SW 1271 (cell line): ENCODE measurements at places on chromosomes 7 and 10.

DNA sequence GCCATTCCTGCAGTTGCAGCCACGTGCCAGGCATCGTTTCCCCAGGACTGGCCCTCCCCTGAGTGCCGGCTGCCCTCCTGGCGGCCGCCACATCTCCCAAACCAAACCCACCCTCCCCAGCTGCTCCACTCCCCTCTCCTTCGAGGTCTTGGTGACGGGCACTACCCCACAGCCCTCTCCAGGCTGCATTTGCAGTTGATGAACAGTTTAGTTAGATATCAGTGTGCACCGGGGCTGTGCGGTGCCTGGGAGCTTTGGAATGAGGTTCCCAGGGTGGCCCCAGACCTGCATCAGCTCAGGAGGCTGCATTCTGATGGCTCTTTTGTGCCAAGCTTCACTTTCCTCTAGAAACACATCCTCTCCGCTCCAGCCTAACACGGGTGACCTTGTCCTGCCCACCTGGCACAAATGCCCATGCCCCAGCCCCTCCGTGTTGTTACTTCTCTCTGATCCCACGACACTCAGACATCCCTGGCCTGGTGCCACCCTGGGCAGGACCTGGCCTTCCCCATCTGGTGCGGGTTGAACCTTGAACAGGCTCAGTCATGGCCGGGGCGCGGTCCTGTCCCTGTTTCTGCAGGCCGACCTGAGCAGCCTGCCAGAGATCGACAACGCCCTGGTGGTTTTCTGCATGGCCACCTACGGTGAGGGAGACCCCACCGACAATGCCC, 14.5 kb downstream of the TMEM120A start:
- DNase-seq, result no peak

GRCh38 chr7:131482800-131483199, 73.6 kb downstream of the PODXL start:
- DNase-seq, result no peak

- DNase-seq, result peak; percentile 38
These were observed 85.2 kb upstream of the PIK3CG start for GRCh38 chr7:106779877-106780276.

GRCh38 chr7:31814187-31814586, 127.2 kb downstream of the PPP1R17 start:
- DNase-seq, result no peak

DNA sequence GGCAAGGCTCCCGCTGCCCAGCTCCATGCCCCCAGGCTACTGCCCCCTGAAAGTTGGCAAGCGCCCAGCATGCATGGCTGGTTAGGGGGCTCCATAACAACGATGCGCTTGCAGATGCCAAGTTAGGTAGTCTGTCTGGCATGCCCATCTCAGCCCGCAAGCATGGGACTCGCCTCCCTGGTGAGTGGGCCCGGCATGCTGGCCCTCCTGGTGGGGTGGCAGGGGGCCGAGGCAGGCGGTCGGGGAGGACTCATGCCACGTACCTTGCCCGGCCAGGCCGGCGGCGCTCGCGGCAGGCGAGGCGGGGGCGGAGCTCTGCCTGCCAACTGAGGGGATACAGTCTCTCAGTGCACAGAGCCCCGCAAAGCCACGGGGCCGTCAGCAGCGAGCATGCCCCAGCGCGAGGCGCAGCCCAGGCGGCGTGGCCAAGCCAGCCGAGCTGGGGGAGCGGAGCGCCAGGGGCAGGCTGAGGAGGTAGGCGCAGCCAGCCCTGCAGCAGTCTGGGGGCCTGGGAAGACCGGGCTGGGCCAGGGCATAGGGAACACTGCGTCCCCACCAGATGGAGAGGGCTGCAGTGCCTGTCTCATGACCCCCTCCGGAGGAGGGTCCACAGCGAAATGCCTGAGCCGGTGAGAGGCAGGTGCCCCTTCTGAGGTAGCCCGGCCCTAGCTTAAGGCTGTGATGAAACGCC, 28.0 kb upstream of the NDST2 start:
- DNase-seq, result no peak

DNA sequence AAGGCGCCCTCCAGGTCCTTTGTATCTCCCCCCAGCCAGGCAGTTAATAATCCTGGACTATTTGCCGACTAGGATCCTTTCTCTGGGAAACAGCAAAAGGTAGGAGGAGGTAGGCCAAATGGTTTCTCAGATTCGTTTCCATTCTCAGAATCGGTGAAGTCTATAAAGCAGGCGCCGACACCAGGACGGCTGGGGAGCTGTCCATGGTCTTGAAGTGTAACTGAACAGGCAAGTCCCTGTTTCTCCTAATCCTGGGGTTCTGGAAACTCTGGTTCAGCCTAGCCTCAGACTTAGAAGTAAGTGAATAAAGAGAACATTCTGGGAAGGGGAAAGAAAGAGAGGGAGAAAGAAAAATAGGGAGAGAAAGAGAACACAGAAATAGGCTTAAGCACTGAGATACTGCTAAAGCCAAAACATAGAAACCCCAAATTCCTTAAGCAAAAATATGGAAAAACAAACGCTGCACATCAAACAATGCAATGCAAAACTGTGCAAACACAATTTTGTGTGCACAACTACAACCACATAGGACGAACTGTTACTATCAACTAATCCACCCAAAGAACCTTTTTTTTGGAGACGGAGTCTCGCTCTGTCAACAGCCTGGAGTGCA, 11.1 kb upstream of the INA start:
- DNase-seq, result no peak

GRCh38 chr10:99466632-99467223, 36.3 kb upstream of the GOT1 start:
- no peak for DNase-seq

- DNase-seq, result no peak
These were observed 153.2 kb upstream of the LYZL2 start for GRCh38 chr10:30782537-30783461.

GRCh38 chr7:136655414-136655813, 213.0 kb upstream of the CHRM2 start:
- no peak for DNase-seq
